Stimulated activated CD8-positive, alpha-beta memory T cell treated with anti-CD3 and anti-CD28 coated beads, Interleukin-15, amount 100 ng/mL, for 24 hours (primary cell): ENCODE measurements at places on chromosomes 6 and 20.

DNA sequence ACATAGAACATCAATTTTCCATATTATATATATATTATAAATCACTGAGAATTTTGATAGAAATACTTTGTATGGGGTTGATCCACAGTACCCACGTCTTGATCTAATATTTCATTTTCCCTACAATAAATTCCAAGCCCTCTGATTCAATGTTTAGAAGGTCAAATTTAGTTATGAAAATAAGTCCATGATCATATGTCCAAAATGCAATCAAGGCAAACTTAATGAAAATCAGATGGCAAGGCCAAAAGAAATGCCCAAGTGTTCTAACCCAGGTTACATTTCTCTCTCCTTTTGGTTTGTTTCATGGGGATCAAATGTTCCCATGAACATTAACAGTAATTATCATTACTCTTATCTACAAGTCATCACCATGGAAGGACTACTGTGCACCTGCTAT, 203.8 kb downstream of the KIF16B start:
- DNase-seq = no peak

DNA sequence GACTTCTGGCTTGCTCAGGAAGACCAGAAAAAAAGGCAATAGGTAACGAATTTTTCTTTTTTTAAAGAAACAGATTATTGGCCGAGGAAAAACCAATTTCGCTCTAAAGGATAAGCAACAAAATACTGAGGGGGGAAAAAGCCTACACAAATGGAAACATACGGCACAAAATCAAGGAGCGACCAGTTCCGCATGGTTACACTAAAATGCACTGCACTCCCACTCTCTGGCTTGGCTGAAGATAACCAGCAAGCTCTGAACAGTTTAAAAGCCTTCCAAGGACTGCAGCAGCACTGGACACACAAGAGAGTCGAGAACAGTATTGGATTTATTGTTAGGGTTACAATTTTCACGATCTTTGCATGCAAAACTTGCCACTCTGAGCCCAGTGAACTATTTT, 881 bp upstream of the MAP7 start:
- no peak for DNase-seq

- no peak for DNase-seq
These were observed 259.2 kb downstream of the PRKN start for GRCh38 chr6:162468326-162468725.

- no peak for DNase-seq
These were observed 37.0 kb downstream of the BAK1 start for GRCh38 chr6:33543116-33543515.

GRCh38 chr20:47576516-47577033, 74.9 kb downstream of the NCOA3 start:
- DNase-seq = no peak

DNA sequence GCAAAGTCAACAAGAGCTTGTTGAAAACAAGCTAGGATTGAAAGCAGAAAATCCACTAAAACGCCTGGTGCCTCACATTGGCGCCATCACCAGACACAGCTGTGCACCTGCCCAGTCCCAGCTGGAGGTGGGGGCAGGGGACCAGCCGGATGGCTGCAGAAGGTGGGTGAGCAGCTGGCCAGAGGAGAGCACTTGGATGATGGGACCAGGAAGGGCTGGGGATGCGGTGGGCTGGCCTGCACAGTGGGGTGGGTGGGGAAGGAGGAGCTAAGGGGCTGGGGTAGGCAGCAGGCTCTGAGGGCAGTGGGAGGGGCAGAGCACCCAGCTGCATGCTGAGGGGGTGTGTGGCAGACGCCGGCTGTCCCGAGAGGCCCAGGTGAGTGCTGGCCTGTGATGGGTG, 7.1 kb downstream of the CABLES2 start:
- DNase-seq = no peak

DNA sequence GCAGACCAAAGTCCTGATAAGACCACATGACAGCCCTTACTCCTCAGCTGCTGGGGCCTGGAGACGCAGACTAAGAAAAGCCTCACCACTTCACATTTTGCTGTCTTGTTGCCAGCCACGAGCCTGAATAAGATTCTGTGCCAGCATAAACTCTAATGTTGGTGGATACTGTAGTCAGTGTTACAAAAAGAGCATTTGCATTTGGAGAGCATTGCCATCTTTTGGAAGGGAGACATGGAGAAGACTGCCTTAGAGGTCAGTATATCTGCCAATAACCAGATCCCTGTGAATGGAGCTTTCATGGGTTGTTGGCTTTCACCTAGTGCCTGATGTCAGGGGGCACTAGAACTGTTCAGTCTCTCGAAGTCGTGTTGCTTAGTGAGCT, 315.2 kb downstream of the ZFAND3 start:
- DNase-seq = no peak

- DNase-seq = no peak
These were observed 17.4 kb upstream of the ADGRG6 start for GRCh38 chr6:142284419-142284818.

- DNase-seq = no peak
These were observed 1.4 kb upstream of the FKBPL start for GRCh38 chr6:32131439-32131948.

DNA sequence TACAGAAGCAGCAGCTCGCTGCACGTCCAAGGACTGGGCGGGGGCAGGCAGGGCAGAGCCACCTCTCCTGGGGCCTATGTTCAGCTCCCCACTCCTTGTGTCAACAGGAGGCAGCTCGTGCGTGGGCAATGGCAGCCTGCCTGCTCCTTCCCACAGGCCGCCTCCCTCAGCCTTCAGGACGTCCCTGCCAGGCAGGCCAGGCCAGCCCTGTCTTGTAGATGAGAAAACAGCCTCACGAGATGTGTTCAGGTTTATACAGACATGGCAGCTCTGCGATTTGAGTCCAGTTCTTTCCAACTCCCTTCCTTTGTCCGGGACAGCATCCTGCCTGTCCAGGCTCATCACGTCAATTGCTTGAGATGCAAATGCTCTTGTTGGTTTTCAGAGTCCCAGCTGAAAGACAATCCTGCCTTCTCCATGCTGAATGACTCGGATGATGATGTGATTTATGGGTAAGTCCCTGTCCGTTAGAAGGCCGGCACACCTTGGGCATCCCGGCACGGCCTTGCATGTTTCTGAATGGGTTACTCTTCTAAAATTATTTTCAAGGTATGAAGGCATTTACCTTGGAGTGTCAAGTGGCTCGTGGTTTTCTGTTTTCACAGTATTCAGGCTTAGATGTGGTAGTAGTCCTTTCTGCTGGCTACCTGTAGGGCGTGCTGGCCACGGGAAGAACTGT, 13.5 kb downstream of the DYNLT1 start:
- DNase-seq = no peak

DNA sequence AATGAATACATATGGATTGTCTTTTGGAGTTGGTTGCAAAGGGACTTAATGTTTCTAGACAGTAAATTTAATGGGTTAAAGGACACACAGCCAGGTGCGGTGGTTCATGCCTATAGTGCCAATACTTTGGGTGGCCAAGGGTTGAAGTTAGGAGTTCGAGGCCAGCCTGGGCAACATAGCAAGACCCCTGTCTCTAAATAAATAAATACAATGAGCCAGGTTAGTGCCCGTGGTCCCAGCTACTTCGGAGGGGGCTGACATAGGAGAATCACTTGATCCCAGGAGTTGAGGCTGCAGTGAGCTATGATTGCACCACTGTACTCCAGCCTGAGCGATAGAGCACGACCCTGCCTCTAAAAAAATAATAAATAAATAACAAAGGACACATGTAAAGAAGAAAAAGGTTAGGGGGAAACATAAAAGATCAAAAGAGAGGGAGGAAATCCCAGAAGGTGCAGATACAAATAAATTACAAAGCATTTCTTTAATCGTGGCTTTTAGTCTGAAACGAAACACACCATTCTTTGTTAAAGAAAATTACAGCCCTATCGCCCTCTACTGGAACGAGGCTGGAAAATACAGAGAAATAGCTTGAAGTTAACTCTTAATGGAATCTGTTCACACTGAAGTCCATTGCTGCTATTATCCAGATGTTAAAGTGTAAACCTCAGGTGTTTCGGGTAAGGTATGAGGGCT, 42.6 kb upstream of the SCML4 start:
- no peak for DNase-seq

DNA sequence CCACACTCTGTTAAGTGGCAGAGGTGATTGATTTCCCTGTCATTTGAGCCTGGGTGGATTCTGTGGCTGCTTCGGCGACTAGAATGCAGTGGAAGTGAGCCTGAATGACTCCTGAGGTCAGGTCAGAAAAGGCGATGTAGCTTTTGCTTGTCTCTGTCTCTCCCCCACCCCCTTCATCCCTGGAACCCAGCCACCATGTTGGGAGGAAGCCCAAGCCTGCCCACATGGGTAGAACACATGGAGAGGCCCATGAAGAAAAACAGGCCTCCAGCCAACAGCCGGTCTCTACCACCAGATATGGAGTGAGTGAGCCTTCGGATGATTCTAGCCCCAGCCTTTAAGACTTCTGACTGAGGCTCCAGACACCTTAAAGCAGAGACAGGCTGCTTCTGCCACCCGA, 181.0 kb downstream of the TFAP2C start:
- DNase-seq = no peak

- no peak for DNase-seq
These were observed 307.6 kb downstream of the ALDH8A1 start for GRCh38 chr6:134642279-134642678.

DNA sequence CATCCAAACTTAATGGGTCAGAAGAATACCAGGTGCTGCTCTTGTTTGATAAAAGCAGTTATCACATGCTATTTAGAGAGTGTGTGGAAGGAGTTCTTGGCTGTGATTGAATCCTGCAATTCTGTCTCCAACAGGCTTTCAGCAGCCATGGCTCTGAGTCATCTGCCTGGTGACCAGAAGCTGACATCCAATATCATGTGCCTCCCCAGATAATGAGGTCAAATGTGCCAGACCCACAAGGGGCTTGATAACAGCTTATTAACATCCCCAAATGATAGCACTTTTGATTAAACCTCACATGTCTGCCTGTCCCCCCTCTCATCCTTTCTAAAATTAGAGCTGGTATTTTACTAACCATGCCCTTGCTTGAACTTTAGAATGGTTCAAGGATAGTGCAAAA, 175.7 kb upstream of the PLN start:
- no peak for DNase-seq

GRCh38 chr6:44676826-44677433, 289.4 kb downstream of the CDC5L start:
- no peak for DNase-seq

DNA sequence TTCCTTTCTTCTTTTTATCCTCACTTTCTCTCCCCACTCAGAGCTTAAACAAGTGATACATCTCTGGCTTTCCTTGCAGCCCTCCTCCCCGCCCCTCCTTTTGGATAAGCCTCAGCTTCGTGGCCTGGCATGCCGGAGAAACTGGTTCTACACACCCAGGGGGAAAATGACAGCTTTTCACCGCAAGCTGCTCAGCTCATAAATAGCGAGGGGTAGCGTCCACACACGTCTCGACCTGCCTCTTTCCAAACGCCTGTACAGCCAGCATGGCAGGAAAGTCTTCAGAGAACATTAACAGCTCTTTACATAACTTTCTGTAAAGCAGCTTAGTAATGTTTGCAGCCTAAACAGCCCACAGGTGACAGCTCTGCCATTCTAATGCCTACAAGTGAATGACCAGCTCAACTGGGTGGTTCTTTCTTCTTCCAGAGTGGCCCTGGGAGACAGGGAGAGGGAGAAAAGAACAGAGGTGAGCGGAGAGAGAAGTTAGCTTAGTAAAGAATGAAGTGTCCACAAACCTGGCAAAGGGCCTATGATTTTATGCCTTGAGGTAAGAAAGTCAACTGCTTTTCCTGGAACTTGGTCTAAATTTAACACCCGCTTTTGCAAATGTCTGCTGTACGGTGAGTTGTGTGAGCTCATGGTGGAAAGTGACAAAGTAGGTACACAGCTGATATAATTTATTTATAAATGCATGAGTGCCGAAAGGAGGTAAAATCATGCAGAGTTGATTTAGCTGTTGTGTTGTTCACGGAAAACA, 251.5 kb downstream of the TFAP2A start:
- no peak for DNase-seq

GRCh38 chr20:16951876-16952275, 203.7 kb downstream of the OTOR start:
- DNase-seq = no peak

DNA sequence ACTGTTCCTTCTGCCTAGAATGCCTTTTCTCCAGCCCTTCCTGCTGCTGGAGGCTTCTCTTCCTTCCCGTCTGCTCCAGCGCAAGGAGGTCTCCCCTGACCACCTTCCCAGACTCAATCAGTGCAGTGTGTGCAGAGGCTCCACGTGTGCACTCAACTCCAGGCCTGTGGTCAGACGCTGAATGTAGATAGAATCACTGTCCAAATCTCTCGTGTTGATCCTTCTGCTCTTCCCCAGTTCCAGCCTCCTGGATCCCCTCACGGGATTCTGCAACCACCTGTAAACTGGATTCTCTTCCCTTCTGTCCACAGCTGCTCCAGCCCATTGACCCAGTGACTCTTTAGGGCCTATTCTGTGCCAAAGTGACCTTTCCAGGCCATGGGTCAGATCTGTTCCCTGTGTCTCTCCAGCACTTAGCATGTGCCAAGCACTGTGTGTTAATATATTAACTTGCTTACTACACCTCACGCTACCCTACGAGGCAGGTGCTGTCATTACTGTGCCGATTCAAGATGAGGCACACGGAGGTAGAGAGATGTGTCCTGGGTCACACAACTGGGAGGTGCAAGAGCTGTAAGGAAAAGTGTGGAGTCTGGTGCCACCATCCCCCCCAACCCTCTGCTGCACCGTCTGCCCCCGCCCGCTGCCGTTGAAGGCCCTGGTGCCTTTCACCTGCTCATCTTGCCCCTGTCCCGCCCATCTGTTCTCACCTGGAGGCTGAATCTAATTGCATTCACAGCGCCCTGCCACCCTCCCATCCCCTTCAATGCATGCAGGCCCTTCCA, 112.2 kb downstream of the SULF2 start:
- no peak for DNase-seq

DNA sequence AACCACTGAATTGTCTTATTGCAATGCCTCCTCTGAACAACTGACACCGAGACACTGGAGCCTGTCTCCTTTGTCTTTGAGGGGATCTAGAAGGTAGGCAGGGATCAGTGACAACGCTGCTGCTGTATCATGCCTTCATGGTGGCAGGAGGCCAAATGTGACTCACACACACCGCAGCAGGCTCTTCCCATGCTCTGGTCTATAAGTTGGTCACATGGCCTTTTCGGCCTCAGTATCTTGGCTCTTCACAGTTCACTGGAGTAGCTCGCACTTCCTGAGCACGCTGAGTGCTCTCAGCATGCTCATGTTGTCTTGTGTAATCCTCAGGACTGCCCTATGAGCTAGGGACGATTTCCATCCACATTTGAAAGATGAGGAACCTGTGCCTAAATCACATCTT, 167.4 kb upstream of the PCSK2 start:
- no peak for DNase-seq

DNA sequence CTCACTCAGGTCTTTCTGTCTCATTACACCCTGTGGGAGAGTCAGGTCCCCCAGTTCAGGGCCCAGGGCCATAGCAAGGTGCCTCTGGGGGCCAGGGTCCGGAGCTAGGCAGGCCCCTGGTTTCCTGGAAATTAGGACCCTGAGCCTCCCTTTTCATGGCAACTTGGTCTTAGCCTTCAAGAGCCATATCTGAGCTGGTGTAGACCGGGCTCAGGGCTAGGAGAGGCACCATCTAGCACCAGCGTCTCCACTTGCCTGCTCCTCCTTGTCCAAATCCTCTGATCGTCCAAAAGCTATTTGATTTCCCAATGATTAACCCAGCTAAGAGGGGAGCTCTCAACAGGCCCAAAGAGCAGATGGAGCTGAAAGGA, 5.6 kb downstream of the MDFI start:
- no peak for DNase-seq

- no peak for DNase-seq
These were observed 179.5 kb downstream of the BTBD9 start for GRCh38 chr6:38460186-38460585.

- no peak for DNase-seq
These were observed 144.7 kb downstream of the SCML4 start for GRCh38 chr6:107679457-107679856.
